Islet precursor cell (in vitro differentiated cells): ENCODE measurements at places on chromosomes 1 and 21.

DNA sequence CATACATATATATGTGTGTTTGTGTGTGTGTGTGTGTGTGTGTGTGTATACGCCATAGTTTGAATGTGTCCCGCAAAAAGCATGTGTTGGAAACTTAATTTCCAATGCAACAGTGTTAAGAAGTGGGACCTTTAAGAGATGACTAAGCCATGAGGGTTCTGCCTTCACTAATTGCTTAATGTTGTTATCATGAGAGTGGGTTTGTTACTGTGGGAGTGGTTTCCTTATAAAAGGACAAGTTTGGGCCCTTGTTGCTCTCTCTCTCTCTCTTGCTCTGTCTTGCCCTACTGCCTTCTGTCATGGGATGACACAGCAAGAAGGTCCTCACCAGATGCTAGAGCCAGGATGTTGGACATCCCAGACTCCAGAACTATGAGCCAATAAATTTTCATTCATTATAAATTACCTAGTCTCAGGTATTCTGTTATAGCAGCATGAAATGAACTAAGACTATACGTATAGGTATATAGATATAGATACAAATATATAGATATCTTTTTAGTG lies 103.8 kb upstream of the ZC3H11B start:
- DNase-seq: no peak

GRCh38 chr1:109538827-109539555 lies 681 bp upstream of the GPR61 start:
- no peak for DNase-seq

DNA sequence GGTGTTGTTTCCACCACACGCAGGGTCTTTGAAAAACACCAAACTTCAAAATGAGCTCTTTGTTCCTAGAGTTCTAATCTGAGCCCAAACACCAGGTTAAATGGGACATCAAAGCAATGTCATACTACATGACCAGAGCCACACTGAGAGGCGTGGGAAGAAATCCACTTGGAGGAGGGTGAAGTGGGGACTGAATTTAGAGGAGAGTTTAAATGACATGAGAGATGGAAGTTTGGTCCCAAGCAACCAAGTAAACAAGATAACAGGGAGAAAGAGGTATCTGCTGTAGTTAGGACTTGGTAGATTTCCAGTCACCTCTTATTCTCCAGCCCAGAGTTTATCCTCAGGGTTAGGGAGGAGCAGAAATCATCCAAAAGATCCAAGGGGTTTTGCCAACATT lies 290.9 kb upstream of the FAM78B start:
- no peak for DNase-seq

DNA sequence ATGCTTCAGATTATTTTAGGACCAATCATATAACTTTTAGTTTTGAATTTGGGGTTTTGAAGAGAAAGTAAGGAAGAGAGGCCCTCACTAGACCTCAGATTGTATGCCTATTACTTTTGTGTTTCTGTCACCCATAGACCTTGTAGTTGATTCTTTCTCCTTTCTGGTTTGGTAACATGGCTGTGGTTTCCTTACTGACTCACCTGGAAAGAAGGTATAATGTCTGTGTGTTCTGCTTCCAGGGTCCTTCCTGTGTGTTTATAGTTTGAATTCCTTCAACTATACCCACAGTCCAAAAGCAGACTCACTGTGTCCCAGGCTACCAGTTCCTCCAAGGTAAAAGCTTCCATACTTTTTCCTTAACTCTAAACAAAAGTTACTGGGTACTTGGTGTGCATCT lies 8.1 kb downstream of the SLC44A3 start:
- DNase-seq: no peak
